NCI-H2227 treated with DMSO at 0.1 percent for 48 hours (cell line): ENCODE measurements at places on chromosomes 12 and 14.

DNA sequence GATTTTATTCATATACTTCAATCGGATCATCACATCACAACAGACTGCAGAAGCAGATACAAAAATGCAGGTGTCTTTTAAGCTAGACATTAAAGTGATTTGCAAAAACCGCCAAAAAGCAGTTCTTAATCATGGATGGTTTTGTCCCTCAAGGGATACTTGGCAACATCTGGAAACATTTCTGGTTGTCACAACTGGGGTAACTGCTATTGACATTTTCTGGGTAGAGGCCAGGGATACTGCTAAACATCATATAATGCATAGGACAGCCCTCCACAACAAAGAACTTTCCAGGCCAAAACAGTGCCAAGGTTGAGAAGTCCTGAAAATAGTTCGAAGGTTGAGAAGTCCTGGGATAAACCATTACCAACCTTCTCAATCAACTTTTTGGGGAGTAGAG is 101.8 kb upstream of the BBS10 start:
- DNase-seq: no peak

GRCh38 chr12:121786440-121786825 is 7.1 kb downstream of the RHOF start:
- DNase-seq: no peak

DNA sequence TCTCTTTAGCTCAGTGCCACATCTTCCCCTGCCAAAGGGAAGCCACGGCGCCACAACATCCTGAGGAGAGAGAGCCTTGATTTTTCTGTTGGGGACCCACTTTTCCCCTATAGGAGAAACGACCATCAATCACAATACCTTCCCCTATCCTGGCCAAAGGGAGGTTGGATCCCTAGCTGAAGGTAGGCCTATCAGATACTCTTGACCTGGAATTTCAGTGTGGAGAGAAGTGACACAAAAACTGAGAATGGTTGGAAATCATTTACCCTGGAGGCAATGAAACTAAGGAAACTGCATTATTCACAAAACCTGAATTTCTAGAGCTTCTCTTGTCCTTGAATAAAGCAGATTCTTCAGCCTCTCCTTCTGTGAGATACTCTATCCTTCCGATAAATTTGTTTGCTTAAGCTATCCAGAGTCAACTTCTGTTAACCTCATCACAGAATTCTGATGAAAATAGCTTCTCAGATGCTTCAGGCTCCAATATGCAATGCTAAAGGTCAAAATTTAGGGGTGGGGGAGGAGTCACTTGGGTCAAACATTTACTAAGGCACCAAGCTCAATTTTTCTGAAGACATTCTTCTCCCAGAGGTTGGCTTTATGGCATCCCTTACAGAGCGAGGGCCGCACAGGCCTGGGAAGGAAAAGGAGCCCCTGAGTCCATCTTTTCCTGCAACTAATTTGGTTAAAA is 27.0 kb upstream of the DUSP6 start:
- DNase-seq: no peak

GRCh38 chr12:129564768-129565167 is 339.1 kb downstream of the TMEM132D start:
- no peak for DNase-seq

GRCh38 chr12:40223646-40224045 is 1.2 kb upstream of the LRRK2 start:
- DNase-seq: no peak

DNA sequence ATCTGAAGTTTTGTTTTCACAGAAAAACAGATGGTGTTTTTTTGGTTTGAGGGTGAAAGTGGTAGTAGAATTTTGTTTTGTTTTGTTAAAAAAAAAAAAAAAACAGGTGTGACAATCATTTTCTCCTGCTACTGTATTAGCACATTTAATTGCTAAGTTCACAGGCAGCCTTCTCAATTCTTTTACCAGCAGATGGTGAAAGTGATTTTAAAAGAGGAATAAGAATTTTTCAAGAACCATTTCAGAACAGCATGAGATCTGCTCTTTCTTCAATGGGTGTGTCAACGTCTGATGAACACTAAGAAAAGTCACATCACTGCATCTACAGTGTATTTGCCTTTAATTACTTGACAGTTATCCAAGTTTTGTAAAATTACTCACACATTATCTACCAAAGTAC is 303.7 kb upstream of the USP15 start:
- no peak for DNase-seq
